ENCODE measurements at places on chromosomes 7 and 10. TPM values are rescaled to one million over a fixed set of nuclear protein-coding genes. Genes with fewer than 3 reads are reported as not detected.

Gene CALN1
- total RNA-seq, result not detected

Gene UNCX
- total RNA-seq, result not detected

Gene EPDR1
- total RNA-seq, result 22.7 TPM

Gene CALML3
- total RNA-seq, result not detected

Gene SEC31B
- 1.6 TPM for total RNA-seq

Gene PDK4
- 3.2 TPM for total RNA-seq

Gene TRPV5
- not detected for total RNA-seq

Gene VIPR2
- not detected for total RNA-seq

Gene TYSND1
- 87.3 TPM for total RNA-seq

Gene MCM10
- 16.1 TPM for total RNA-seq

Gene PRTFDC1
- 10.2 TPM for total RNA-seq

Gene PRPS1L1
- total RNA-seq, result not detected

Gene H2BK1
- not detected for total RNA-seq

Gene SLC16A9
- total RNA-seq, result 12.8 TPM

Gene MSMB
- not detected for total RNA-seq

Gene ITPRID1
- not detected for total RNA-seq

Gene COBL
- 8.8 TPM for total RNA-seq

Gene GPR15LG
- not detected for total RNA-seq

Gene CCDC146
- total RNA-seq, result not detected

Gene TLX1
- not detected for total RNA-seq

Gene TYW1B
- 3.7 TPM for total RNA-seq

Gene HOXA10
- 46.1 TPM for total RNA-seq

Gene PDE1C
- 14.1 TPM for total RNA-seq

Gene UCMA
- not detected for total RNA-seq

Gene C7orf33
- total RNA-seq, result not detected

Gene CHAT
- not detected for total RNA-seq

Gene CNPY1
- total RNA-seq, result not detected

Gene SH3PXD2A
- 2.9 TPM for total RNA-seq

Gene CRYGN
- total RNA-seq, result not detected

Gene BLNK
- not detected for total RNA-seq
